Stimulated activated CD8-positive, alpha-beta memory T cell treated with anti-CD3 and anti-CD28 coated beads, Interleukin-15, amount 100 ng/mL, for 24 hours (primary cell): ENCODE measurements at places on chromosomes 2 and 18.

- no peak for DNase-seq
Measured at GRCh38 chr2:70939001-70939838, 3.5 kb downstream of the ATP6V1B1 start.

DNA sequence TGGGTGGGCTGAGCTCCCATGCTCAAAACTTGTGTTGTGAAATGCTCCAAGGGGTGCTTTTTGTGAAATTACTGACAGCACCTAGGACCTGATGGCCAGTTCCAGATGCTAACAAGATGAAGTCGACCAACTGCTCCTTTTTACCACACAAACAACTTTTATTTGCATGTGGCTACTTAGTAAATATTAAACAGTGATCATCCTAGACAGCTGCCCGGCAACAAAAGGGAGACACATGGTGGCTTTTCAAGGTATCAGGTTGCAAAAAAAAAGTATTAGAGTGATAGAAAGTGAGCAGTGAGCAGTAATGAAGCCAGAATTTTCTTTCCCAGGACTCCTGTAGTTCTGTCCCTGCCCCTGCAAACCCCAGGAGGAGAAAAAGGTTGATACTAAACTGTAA lies 118.5 kb downstream of the RPIA start:
- no peak for DNase-seq

DNA sequence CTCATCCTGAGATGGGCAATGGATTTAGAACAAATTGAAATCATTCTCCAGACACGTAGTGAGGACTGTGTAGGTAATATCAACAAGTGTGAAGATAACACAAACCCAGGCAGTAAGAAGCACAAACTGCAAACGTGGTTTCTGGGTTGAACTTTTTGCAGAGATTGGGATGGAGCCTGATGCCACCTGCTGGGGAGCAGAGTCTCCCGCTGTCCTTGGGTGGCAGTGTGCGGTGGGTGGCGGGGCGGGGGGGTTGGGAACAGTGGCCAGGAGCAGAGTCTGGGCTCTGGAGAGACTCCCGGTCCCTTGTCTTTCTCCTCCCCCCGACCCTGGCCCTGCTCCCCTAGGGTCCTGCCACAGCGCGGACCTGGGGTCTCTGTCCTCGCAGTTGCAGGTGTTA lies 19.5 kb downstream of the TRAF3IP1 start:
- DNase-seq: no peak

DNA sequence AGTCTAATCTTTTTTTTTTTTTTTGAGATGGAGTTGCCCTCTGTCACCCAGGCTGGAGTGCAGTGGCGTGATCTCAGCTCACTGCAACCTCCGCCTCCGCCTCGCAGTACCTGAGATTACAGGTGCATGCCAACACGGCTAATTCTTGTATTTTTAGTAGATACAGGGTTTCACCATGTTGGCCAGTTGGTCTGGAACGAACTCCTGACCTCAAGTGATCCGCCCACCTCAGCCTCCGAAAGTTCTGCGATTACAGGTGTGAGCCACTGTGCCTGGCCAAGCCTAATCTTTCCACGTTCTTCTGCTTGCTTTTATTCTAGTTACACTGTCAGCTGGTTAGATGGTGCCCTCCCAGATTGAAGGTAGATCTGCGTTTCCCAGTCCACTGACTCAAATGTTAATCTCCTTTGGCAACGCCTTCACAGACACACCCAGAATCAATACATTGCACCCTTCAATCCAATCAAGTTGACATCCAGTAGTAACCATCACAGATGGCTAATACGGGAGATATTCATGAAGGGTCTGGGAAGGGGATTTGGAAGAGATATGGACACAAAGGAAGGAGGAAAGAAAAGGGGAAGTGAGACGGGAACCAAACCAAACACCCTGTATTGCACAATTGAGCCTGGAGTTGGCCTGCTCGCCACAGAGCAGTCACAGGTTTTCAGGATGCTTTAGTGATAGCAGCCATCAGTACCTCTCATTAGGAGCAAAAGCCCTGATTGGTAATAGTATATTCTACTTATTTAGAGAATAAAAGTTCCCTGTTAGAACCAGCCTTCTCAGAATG lies 229.8 kb downstream of the PIK3C3 start:
- no peak for DNase-seq

DNA sequence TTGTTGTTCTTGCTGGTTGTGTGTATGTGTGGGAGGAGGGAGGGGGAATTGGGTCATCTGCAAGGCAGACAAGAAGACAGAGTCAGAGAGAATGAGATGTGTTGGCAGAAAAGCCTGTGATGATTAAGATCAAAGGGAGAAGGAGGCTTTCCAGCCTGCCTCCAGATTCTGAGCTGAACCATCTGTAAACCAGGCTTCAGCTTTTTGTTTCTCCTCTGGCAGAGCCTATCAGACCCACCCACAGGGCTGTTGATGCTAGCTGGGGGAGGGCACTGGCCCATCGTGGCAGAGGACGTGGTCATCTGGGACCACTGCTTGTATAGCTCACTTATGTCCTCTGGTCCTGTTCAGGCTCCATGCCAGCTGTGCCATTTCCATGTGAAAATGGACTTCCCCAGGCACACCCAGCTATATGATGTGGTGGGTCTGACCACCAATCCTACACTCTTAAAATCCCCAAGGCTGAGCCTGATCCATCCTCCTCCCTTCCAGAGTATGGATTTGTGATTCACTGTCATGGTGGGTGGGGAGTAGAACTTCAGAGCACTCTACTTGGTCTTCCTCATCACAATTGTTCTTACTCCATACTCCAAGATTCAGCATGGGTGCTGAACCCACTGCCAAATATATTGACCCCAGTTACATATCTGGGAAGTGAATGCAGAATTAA lies 27.8 kb upstream of the COL6A3 start:
- DNase-seq: no peak

DNA sequence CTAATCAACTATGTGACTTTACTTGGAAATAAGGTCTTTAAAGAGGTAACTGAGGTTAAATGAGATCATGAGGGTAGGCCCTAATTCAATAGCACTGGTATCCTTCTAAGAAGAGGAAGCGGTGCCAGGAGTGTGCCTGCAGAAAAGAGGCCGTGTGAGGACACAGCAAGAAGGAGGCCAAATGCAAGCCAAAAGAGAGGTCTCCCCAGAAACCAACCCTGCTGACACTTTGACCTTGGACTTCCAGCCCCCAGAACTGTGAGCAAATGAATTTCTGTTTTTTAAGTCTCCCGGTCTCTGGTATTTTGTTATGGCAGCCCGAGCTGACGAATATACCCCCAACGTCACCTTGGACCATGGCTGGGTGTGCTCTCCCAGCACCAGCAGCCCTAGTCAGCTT lies 257.5 kb upstream of the NCKAP5 start:
- no peak for DNase-seq

GRCh38 chr2:8674420-8675009 lies 7.3 kb upstream of the ID2 start:
- no peak for DNase-seq

DNA sequence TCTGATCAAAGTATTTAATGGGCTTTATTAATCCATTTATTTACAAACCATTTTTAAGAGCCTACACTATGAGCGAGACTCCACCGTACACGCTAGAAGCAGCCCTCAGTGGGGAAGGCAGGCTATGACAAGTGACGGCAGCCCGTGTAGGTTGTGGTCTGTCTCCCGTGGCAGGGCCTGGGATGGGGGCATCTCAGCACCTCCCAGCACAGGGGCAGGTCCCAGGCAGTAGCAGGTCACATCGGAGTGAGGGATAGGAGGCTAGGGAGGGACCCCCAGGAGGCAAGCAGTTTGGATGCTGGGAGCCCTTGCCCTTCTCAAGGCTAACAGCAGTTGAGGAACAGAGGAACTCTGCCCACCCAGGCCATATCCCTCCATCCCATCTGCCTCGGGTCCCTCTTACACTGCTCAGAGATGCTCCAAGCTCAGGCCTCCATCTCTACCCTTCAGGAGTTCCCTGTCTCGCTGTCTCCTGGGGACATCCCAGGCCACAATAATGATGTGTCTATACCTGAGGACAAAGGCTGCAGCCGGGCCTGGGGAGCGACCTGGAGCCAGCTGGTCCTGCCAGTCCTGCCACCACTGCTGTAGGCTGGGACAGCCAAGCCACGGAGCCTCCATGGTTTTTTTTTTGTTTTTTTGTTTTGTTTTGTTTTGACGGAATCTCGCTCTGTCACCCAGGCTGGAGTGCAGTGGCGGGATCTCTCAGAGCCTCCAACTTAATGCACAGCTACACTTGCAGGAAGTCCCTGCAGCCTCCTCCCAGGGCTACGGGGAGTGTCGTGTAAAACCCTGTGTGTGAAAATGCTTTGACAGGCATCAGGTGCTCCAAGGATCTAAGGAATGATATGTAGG lies 92.0 kb downstream of the NDUFA10 start:
- DNase-seq: no peak

- no peak for DNase-seq
Measured at GRCh38 chr2:11904029-11904428, 157.6 kb downstream of the LPIN1 start.

GRCh38 chr2:104046466-104046865 lies 807.4 kb upstream of the POU3F3 start:
- no peak for DNase-seq
